ENCODE measurements at places on chromosomes 3 and 15.

DNA sequence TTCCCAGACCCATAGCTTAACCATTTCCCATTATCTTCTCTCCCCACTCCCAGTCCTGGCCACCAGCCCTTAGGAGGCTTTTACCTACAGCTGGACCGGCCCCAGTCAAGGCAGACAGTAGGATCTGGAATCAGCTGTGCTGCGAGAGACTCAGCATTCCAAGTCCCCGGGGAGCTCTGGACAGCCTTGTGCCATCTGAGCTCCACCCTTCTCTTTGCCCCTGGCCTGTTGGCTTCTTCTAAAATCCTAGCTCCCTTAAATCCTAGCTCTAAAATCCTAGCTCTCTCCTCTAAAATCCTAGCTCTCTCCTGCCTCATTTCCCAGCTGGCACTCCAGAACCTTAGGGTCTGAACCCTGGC is 21.3 kb downstream of the MEGF11 start:
- no peak for DNase-seq

GRCh38 chr15:99138491-99138982 is 33.7 kb downstream of the SYNM start:
- DNase-seq: no peak

DNA sequence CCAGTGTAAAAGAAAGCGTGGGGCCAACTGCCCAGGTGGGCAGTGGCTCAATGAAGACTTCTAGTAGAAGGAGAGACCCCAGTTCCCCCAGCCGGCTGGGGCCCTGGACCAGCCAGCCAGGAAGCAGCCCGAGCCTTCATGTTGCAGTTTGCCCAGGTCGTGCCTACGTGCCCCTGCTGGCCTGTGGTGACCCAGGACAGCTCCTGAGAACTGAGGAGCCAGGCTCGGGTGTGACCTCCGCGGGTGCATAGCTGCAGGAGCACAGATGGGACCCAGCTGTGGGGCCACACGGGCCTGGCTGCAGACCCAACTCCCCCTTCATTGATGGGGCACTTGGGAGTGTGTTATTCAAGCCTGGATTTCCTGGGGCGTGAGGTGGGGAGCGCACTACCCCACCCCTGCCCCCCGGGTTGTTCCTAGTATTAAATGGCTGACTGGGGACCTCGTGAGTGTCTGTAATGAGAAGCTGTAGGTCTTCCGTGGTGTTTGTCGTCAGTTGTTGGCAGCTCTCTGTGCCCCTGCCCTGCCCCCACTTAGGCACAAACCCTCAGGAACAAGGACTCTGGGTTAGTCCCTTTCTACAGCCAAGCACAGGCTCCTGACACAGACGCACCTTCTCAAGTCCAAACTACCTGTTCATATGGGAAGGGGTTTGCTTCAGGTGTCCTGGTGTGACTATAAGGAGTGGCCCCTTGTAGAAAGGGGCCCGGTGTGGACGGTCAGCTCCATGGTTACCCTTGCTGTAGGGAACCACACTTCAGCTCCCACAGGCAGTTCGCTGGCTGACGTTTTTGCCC is 39.1 kb downstream of the IDH2 start:
- DNase-seq: no peak

- no peak for DNase-seq
Measured at GRCh38 chr3:13146643-13147143, 73.5 kb upstream of the IQSEC1 start.

DNA sequence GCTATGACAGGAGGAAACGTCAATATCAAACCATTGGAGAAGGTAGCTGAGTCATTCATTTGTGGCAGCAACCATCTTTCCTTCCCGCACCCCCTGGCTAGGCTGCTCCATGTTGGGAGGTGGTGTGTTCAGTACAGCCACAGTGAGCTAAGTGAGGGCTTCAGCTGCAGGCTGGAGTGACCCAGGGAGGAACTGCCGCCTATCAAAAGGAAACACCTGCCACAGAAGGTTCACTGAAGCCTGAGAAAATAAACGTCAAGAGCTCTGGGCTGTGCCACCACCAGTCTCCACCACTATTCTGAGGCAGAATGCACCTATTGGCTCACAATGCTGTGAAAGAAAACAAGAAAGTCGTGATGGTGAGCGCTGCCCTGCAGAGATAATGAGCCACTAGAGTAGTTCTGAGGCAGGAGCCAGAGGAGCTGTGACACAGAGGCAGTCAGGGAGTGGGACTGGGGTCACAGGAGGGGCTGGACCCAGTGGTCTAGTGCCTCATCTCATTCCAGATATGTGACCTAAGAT is 34.8 kb upstream of the CD47 start:
- DNase-seq: no peak

GRCh38 chr3:72280876-72281275 is 495.9 kb upstream of the PROK2 start:
- no peak for DNase-seq

- no peak for DNase-seq
Measured at GRCh38 chr3:55198554-55198953, 270.7 kb upstream of the LRTM1 start.

DNA sequence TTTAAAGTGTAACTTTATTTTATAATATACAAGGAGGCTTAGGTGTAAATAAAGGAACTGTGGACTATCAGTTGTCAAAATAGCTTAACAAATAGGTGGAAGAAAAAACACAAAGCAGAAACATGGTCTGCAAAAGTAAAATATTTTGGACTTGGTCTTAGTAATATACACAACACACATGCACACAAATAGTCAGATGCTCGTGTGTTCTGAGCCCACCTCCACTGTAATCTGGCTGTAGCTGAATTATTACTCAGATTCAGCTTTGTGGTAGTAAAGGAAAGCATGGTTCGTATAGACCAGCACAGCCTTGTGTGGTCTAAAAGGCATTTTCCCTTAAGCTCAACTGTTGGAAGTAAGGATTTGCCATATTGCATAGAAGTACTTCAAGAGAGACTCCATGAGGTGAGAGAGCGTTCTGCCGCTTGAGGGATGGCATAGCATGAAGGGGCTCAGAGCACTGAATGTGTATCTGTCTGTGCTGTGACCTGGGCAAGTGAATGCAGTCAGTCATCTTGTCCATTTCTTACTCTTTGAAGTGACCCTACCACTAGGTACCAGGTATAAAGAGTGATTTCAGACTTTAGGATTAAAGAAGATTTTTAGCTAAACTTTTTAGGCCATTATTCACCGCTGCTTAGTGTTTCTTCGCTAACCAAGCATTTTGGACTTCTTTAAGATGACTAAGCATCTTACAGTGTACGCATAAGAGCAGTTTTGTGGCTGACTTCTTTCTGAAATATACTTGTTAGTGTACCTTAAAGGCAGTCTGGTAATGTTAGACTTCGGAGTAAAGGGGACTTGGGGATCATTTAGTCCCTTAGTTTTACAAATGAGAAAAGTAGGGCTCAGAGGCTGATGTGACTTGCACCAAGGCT is 15.2 kb downstream of the TPM1 start:
- DNase-seq: no peak

DNA sequence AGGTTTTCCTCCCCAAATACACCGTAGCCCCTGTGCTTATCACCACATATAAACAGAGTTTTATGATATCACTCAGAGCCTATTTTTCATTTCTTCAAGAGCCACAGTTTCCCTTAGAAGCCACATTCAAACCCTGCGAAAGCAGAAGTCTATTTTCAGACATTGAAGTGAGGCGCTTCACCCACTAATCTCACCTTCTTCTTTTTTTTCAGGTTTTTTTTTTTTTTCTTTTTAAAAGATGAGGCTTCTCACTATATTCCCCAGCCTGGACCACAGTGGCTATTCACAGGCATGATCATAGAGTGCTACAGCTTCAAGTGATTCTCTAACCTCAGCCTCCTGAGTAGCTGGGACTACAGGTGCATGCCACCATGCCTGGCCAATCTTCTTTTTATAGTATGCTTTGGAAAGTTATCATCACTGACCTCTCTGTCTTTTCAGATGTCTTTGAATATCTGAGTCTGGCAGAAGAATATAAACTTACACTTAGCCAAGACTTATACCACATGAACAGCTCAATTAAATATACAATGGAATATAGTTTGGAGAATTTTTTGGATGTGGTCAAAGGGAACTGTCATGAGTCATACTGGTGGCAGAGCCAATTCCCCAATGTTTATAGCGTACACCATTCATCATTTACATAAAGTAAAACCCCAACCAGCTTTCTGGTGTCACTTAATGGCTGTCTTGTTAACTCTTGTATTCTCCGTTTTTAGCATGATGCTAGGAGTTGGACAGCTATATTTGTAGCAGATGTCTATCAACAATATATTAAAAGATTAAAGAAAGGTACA is 59.7 kb upstream of the CCDC50 start:
- no peak for DNase-seq

DNA sequence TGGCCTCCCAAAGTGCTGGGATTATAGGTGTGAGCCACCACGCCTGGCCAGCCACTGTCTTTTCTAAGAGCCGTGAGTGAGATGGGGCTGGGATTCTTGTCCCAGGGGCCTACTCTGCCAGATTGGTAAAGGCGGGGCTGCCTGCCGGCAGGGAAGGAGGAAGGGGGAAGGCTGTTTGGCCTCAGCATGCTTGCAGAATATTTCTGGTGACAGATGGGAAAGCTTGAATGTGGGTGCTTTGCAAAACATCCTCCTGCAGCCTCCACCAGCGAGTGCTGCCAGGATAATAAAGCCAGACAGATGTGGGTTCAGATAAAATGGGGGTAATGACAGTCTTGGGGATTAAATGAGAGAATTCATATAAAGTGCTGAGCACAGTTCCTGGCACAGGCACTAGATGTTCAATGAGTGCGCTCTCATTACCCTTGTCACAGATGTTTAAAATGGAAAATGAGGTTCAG is 19.8 kb upstream of the ACOX2 start:
- DNase-seq: no peak

- no peak for DNase-seq
Measured at GRCh38 chr3:55094676-55095075, 166.8 kb upstream of the LRTM1 start.

DNA sequence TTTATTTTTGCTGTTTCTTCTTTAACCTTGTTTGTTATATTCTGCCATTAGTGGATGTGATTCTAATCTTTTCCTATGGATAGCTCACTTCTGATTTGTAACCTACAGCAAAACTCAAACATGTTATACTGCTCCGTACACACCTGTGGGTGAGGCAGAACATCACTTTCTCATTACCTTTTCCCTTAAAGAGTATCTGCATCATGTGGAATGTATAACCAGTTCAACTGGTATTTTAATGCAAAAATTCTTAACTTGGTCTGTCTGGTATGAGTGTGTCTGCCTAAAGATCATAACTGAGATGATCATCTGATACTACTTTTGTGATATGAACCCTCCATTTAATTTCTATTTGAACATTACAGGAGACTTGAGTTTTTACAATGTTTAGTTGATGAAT is 13.0 kb upstream of the UPK1B start:
- DNase-seq: no peak

- DNase-seq: no peak
Measured at GRCh38 chr3:45753095-45753494, 43.2 kb downstream of the SLC6A20 start.

DNA sequence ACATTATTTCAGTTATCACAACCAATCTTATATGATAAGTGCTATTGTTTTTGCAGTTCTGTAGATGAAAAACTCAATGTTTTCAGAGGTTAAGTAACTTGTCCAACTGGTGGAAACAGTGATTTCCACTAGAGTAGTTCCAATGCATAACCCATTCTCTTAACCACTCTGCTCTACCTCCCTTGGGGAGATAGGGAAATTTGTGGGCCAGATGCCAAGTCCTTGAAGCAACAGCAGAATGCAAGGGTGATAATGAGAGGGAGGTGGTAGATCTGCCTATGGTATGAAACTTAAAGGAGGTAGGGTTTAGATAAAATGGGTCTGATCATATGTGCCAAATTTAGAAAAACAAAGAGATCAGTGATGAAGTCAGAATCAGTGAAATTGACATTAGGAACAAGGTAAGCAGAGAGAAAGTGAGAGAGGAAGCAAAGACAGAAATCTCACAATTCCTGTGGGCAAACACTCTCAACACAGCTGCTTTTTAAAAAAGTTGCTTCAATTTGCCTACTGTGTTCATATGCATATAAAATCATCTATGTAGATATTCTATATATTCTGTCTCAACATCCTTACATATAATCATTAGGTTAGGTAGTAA is 50.5 kb upstream of the UBP1 start:
- no peak for DNase-seq

DNA sequence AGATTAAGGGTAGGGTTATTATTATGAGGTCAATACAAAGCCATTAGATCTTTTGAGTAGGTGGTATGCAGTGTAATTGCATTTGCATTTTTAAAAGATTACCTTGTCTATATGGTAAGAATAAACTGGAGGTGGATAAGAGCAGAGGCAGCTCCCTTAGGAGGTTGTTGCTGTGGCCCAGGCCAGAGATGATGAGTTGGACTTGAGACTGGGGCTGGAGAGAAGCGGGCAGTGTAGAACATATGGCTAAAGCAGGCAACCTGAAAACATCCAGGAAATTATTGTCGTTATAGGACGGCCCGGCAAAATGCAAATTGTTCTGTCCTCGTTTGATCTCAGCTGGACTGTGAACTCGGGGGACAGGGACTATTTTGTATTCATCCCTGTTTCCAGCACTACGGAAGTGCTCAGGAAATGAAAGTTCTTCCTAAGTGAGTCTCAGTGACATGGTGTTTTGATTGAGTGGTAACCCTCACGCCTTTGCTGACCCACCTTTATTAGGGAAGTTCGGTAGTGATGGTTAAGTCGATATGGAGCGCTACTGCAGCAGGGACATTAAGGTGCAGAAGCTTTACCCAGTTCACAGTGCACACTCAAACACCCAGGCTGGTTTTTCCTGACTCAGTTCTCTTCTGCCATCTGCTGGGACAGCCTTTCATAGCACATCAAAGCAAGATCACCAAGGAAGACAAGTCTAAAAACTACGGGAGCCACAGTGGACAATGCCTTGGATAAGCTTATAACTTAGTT is 27.2 kb upstream of the VPS33B start:
- DNase-seq: no peak

GRCh38 chr3:4900298-4900697 is 78.9 kb upstream of the BHLHE40 start:
- no peak for DNase-seq
